ENCODE measurements at places on chromosomes 2 and 18. TPM values are rescaled to one million over a fixed set of nuclear protein-coding genes. Genes with fewer than 3 reads are reported as not detected.

Gene ACTR2
- 250 TPM for total RNA-seq

Gene HSPE1
- total RNA-seq, result 521 TPM

Gene RPIA
- 109 TPM for total RNA-seq

Gene TOGARAM2
- 7.6 TPM for total RNA-seq

Gene SCN3A
- not detected for total RNA-seq

Gene AFG3L2
- 93.5 TPM for total RNA-seq

Gene ABCB11
- total RNA-seq, result not detected

Gene RTKN
- 1.0 TPM for total RNA-seq

Gene EGR4
- 0.87 TPM for total RNA-seq

Gene PROC
- total RNA-seq, result 0.19 TPM

Gene APOB
- total RNA-seq, result 0.82 TPM

Gene KIF3C
- total RNA-seq, result 1.1 TPM

Gene MEP1B
- total RNA-seq, result not detected

Gene ACKR3
- total RNA-seq, result 0.16 TPM

Gene PROKR1
- not detected for total RNA-seq

Gene DNAJC5G
- total RNA-seq, result not detected

Gene PMAIP1
- 68.7 TPM for total RNA-seq

Gene LRATD1
- 0.11 TPM for total RNA-seq

Gene EFHD1
- 0.35 TPM for total RNA-seq

Gene XPO1
- total RNA-seq, result 211 TPM

Data from activated T-cell treated with anti-CD3 and anti-CD28 coated beads, Interleukin-2, amount 50 U/mL, for 4 hours (primary cell).